ENCODE measurements at places on chromosomes 5 and 9.

- DNase-seq: no peak
These were observed 107.6 kb downstream of the SYK start for GRCh38 chr9:90909225-90909624.

DNA sequence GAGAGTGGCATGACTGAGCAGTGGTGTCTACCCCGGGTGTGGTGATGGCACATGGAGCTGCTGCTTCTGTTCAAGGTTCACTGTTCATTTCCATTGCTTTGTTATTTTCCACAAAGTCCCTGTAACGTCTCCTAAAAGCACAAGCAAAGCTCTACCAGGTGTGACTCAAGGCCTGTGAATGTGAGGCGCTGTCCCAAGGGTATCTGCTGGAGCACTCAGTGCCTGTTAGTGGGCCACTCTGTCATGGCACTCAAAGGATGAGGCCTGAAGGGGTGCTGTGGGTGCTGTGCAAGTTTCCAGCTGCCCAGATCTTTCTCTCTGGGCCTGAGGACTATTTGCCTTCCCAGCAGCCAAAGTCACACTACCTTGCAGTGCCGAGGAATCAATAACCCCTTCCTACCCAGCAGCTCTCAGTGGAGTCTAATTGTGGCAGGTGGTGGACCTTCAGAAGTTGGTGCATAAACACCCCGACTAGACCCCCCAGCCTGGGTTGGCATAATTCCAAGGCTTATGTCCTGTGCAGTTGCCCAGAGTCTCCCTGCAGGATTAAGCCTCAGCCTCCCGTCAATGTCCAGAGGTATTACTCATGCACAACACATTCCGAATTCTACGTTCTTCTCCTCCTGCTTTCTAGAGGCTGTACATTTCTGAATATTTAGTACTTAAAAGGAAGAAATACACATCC is 17.4 kb upstream of the PTCH1 start:
- no peak for DNase-seq

DNA sequence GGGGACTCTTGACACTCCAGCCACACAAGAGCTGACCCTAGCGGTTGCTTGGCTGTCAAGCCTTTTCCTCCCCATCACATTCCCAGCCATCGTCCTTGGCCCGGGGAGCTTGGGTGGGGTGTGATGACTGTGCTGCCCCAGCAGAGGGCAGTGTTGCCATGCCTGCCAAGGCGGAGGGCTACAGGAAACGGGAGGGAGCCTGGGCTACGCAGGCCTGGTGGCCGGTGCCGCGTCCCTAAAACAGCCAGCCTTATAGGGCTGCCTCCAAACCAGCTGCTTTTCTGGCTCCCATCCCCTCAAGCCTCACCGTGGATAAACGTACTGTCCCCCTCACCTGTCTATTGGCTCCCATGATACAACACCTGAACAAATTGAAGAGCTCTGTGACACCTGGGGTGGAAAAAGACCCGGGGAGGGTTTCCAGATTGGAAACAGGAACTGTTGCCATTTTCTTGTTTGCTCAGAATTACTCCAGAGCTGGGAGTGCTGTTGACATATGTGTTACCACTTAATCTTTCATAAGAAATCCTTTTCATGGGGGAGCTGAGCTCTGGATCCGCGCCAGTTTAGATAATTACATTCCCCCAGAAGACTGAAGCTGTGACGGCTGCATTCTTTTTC is 72.8 kb upstream of the ASTN2 start:
- DNase-seq: peak; percentile 20

DNA sequence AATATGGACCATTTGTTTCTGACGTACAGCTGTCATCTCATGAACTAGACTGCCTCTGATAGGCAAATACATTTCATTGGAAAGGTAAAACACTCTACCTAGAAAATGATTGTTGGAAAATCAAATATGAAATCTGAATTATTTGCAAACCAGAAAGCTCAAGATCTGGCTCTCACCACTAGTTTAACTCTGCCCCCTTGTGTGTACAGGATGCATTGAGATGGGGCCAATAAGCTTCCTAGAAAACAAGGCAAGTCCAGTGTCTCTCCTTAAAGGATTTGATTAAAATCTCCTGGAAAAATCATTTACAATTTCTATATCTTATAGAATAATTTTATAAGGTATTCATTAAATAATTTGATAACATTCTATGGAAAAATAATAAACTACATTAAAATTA is 311.9 kb upstream of the ANKH start:
- DNase-seq: no peak

DNA sequence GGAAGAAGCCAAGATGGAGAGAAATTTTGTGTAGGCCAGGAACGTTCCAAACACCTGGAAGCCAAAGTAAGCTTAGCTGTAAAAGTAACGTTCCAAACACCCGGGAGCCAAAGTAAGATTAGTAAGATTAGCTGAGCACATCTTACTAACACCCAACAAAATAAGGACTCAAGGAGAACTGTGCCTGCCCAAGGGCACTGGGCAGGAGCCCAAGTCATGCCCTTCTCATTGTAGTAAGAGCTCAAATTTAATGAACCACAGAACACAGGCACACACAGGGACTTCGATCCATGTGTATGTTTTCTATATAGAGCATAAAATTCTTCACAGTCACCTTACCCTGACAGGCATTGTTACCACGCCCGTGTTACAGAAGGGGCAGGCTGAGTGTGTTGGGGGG is 36.1 kb upstream of the NXNL2 start:
- no peak for DNase-seq

- DNase-seq: no peak
These were observed 27.3 kb downstream of the RXRA start for GRCh38 chr9:134353539-134353938.

DNA sequence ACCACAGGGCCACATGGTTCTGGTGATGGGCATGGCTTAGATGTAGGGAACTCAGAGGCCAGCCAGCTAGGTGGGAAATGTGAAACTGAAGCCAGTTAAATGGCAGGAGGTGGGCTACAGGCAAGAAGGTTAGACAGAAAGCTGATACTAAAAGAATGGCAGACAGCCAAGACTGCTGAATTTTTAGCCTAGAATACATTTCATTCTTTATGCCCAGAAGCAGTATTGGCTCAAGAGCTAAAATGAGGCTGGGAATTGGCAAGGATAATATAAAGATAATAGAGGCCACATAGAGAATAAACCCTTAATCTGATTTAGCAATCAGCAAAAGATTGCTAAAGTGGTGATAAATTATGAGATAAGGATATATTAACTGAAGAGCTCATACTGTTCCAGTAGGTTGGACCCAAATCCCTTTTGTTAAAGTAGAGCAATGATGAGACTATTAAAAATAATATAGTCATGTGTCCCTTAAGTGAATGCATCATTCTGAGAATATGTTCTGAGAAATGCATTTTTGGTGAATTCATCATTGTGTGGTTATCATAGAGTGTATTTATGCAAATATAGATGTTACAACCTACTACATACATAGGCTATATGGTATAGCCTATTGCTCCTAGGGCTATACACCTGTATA is 234.3 kb downstream of the CHSY3 start:
- no peak for DNase-seq

- no peak for DNase-seq
These were observed 264.3 kb upstream of the KCNN2 start for GRCh38 chr5:114097570-114097969.

DNA sequence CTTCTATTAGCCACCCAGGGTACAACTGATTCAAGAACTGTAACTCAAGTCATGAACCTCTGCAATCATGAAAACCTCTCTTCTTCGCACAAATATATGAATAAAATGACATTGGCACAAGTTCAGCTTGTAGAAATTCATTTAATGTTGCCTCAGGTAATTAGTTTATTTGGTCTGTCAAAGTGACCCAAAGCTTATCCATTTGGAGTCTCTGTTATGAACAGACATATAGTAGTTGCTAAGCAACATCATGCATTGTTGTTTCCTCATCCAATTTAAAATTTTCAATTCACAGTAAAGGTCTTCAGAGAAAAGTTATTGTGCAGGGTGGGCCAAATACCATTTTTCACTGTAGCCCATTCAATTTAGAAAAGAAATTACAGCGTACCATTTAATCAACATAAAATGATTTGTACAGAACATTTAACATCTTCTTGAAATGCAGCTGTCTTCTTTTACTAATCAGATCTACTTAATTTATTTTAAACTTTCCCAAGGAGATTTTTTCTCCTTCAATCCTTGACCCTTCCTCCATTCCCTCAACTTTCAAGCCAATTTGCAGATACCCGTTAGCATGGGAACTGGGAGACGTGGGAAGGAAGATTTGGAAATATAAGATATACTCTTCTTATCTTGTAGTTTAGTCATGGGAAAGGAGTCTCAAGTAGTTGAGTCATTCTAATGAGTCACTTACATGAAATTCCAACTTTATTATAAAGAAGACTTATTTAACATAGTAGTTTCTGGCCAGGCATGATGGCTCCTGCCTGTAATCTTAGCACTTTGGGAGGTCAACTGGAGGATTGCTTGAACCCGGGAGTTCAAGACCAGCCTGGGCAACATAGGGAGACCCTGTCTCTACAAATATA is 231.3 kb downstream of the ATPSCKMT start:
- DNase-seq: no peak

DNA sequence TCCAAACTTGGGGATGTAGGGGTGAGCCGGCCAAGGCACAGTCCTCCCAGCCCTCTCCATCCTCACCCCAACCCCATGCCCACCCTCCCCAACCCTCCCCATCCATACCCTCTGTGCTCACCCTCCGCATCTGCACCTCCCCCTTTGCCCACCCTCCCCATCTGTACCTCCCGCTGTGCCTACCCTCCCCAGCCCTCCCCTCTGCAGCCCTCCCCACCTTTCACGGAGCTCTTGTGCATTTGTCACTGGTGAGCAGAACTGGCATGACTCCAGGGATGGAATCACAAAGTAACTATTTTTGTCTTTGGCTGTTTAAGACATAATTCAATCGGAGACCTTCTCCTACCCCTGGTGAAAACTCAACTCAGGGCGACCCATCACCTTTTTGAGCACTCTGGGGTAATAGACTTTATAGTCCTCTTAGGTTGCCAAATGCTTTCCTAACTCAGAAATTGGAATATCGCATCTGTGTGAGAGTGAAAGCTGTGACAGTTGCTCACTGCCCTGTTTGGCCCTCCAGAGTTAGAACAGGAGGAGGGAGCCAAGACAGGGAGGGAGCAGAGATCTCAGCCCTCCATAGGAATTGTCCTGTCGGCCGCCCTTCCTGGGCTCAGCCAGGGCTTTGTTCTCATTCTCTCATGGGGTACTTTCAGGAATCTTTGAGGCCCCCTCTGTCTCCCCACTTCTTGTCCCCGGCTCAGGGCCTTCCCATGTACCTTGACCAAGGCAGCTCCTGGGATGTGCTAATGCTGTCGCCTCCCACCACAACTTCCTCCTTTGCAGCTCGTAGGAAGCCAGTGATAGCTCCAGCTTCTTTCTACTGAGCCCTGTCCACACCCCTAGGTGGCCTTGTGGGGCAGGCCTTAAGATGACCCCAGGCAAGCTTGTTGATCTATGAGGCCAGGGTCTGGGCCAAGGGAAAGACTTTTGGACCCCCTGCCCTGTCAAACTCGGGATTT is 36.2 kb downstream of the OTULIN start:
- no peak for DNase-seq
